ENCODE measurements at places on chromosomes 3 and 15. TPM values are rescaled to one million over a fixed set of nuclear protein-coding genes. Genes with fewer than 3 reads are reported as not detected.

Gene LMOD3
- not detected for total RNA-seq

Gene SPCS1
- 96.1 TPM for total RNA-seq

Gene CD200R1
- total RNA-seq = 6.4 TPM

Gene GRM7
- not detected for total RNA-seq

Gene ZBED2
- total RNA-seq = 0.74 TPM

Gene ZNF860
- total RNA-seq = not detected

Gene CPN2
- not detected for total RNA-seq

Gene AAGAB
- 57.2 TPM for total RNA-seq

Gene GPR149
- not detected for total RNA-seq

Gene TMIE
- not detected for total RNA-seq

Gene C3orf70
- total RNA-seq = not detected

Gene XYLB
- total RNA-seq = 6.1 TPM

Gene CHRNA3
- not detected for total RNA-seq

Gene CASR
- not detected for total RNA-seq

Gene SLC22A13
- total RNA-seq = 1.0 TPM

Gene TRIM59
- 53.5 TPM for total RNA-seq

Gene FBLN2
- total RNA-seq = 1.8 TPM

Gene IL17RB
- 0.31 TPM for total RNA-seq

Gene P3H2
- not detected for total RNA-seq

Gene SGO1
- total RNA-seq = 43.6 TPM

Gene CDCP1
- 16.4 TPM for total RNA-seq

Gene IGDCC3
- total RNA-seq = not detected

Gene ZCWPW2
- 0.31 TPM for total RNA-seq

Gene MUC20
- total RNA-seq = 1.7 TPM

Data from activated CD8-positive, alpha-beta T cell treated with anti-CD3 and anti-CD28 coated beads, Interleukin-2, amount 10 ng/mL, durations not matched to agents 7 days and 5 days (primary cell).